ENCODE measurements at places on chromosomes 5 and 9.

- DNase-seq: no peak
Measured at GRCh38 chr9:35518225-35518821, 28.4 kb downstream of the RUSC2 start.

- no peak for DNase-seq
Measured at GRCh38 chr5:66991746-66992145, 204.9 kb downstream of the CD180 start.

DNA sequence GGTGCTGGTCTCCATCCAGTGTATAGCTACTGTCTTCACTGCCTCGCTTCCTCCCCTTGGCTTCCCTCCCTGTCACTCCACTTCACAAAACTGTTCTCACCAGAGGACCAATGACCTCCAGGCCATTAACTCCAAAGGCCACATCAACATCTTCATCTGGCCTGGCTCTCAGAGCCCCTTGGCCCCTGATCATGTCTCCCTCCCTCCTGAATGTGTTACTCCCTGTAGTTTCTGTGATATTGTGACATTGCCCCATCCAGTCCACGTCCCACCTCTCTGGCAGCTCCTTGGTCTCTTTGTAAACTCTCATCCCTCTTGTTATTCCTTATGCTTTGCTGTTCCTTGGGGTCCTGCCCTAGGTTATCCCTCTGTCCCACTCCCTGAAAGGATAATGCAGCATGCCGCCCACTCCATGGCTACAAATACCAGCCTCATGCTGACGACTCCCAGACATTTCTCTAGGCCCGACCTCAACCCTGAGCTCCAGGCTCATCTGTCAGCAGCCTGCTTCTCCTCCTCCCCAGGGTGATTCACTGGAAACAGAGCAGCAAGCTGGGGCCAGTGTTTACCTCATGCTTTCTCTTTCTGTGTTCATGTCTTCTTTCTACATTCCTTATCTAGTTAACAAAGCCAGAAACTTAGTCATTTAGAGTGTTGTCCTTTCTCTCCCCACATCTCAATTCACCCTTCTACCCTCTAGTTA lies 312.2 kb downstream of the SPOCK1 start:
- DNase-seq: no peak

DNA sequence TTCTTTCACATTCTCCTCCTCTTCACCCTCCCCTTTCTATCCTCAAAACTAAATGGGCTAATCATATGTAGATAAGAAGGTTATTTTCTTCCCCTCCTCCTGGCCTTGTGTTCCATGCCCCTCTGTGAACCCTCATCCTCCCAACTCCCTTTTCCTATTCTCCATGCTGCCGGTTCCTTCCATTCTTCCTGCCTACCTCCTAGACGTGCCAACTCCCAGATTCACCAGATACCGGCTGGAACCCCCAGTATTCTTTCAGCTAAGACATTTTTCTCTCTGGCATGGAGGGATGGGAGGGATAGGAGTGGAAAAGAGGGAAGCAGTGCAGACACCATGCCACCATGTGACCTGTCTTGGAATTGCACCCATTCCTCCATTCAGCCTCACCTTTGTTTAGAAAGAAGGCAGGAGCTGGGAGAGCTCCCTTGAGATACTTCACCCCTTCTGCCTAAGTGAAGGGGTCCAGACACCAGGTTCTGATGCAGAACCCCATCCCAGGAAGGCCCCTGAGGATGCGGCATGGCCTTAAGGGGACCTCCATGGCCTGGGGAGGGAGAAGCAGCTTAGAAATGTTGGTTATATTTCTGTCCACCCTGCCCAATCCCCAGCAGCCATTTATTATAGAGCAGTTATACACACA lies 4.8 kb downstream of the DNAJB5 start:
- DNase-seq: peak; percentile 40

DNA sequence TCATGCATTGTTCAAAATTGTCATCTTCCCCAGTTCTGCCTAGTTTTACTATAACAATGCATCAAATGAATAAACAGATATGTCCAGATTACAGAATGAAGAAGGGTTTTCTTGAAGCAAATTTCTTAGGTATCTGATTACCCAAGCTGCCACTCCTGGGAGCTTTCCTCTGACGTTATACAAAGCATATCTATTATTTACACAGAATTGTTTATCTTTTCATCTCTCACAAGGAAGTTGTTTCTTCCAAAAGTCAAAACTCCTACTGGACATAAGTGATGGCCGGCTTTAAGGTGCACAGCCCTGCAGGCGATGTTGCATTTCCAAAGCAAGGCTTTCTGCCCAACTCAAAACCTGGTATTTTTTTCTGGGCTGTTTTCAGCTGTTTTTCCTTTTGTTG lies 73.4 kb upstream of the ANKH start:
- DNase-seq: no peak

GRCh38 chr5:91156242-91156641 lies 226.9 kb downstream of the ARRDC3 start:
- no peak for DNase-seq

DNA sequence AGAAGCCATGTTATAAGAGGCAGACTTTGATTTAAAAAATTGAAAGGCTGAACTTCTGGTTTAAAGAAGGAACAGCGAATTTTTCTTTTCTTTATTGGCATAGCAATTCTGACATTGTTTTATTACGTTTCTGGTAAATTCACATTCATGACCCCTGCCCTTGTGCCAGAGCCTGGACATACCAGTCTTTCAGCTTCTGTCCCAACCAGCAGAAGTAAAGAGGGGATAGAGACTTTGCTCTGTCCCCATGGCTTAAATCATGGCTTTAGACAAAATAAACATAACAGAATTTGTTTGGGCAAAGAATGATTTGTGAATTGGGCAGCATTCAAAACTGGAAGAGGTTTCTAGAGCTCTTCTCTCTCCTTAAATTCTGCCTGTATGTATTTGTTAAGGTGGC lies 15.3 kb downstream of the CAST start:
- no peak for DNase-seq

DNA sequence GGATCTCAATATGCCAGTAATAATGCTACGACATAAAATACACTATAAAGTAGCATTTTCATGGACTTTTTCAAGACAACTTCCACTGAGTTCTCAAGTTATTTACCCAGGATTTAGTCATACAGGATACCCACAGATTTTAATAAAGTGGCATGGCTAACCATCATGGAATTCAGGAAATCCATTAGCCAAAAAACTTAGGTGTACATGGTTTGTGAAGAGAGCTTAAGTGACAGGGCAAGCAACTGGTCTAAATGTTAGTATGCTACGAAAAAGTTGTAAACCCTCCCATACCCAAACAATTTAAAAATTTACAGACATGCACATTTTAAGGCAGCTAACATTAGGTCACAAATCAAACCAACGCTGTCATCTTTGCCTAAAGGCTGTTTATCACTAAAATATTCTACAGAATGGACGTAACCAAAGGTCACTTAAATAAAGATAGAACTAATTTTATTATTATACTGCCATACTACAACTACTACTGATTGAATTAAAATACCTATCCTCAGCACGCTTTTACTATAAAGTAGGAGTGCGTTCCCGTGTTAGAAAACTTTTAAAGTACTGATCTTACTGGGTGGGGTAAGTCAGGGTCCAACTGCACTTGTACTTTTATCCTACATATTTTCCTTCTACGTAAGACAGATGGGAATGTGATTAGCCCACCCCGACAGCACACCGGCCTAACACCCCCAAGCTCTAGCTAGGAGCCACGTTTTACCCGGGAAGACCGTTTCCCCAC lies 1.1 kb downstream of the UBTD2 start:
- no peak for DNase-seq

- peak; percentile 81 for DNase-seq
Measured at GRCh38 chr5:8188874-8189565, 320.1 kb downstream of the MTRR start.

GRCh38 chr9:134891053-134891452 lies 10.4 kb downstream of the FCN2 start:
- no peak for DNase-seq

GRCh38 chr5:135216471-135217343 lies 182.3 kb downstream of the MACROH2A1 start:
- no peak for DNase-seq

- peak; percentile 32 for DNase-seq
Measured at GRCh38 chr5:132500931-132501628, 10.5 kb upstream of the IRF1 start.

GRCh38 chr5:160209917-160210316 lies 19.4 kb upstream of the FABP6 start:
- no peak for DNase-seq

GRCh38 chr5:94615862-94616261 lies 2.5 kb downstream of the KIAA0825 start:
- DNase-seq: no peak

DNA sequence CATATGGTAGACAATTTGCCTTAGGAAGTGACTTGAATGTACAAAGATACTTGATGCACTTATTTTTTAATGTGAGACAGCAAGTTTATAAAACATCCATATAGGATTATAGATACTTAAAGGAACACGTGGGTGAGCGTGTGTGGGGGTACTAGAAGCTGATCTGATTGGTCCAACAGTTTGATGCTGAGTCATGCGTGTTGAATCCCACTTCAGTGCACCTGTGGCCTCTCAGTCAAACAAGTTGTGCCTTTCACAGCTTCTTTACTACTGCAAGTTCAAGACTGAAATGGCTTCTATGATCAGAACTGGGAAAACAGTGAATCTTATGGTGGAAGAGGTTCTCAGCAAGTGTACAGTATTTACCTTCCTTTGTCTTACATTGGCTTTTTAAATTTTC lies 98.9 kb downstream of the MAP1B start:
- no peak for DNase-seq

- no peak for DNase-seq
Measured at GRCh38 chr5:107387526-107388140, 283.1 kb downstream of the EFNA5 start.

GRCh38 chr5:566636-567309 lies 42.5 kb upstream of the SLC9A3 start:
- DNase-seq: no peak

- DNase-seq: no peak
Measured at GRCh38 chr5:79974886-79975285, 16.2 kb downstream of the MTX3 start.

DNA sequence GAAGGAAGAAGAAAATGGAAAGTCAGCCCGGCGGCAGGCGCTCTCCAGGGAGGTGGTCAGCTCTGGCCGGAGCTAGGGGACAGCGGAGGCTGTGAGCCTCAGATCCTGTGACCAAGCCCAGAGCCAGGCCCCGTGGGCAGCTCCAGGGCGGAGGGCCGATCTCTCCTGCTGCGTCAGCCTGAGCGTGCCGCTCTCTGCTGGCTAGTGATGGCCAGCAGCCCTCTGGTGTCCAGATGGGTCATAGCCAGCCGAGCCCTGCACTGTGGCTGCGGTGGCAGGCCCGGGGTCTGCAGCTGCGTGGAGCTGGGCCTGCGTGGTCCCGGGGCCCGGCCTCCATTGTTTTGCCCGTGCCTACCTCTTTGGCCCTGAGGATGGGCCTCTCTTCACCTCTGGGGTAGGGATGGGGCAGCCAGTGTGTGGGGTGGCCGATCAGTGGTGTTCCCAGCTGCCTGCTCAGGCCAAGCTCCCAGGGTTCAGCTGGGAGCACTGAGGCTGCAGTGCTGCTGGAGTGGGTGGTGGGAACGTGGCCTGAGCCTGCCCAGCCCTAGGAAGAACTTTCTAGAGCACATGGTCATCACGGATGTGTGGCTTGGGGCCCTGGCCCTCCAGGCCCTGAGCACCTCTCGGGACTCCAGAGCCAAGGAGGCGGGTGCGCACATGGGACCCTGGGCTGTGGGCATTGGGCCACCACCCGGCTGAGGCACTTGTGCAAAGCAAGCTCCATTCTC lies 17.1 kb upstream of the NRARP start:
- no peak for DNase-seq

GRCh38 chr5:26843677-26844076 lies 194.7 kb downstream of the CDH9 start:
- DNase-seq: peak; percentile 10

- peak; percentile 51 for DNase-seq
Measured at GRCh38 chr5:32589942-32590869, 4.8 kb downstream of the SUB1 start.

- no peak for DNase-seq
Measured at GRCh38 chr5:6708814-6709213, 4.4 kb upstream of the TENT4A start.

DNA sequence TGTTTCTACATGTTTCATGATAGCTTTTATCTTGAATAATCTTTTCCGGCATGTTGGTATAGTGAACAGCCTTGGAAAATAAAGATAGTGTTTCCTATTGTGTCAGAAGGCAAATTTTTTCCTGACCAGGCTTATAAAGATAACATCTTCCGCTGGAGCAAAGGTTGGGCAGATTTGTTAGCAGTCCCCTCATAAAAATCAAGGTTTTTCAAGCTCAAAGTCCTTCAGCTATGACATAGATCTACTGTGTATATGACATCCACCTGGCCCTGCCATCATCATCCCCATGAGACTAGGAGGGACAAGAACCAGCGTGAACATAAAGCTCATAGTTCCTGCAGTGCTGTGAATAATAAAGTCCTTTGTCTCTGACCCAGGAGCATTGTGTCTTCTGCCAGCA lies 30.4 kb upstream of the OTULINL start:
- no peak for DNase-seq

- DNase-seq: no peak
Measured at GRCh38 chr5:131303537-131303936, 39.7 kb downstream of the CDC42SE2 start.

Measured in NCI-H1092 treated with DMSO at 0.1 percent for 48 hours (cell line).